IMR-90 (cell line): ENCODE measurements at places on chromosomes 4 and X.

- no peak for DNase-seq
Measured at GRCh38 chrX:123905332-123905731, 45.5 kb downstream of the XIAP start.

GRCh38 chrX:120244735-120245498 is 5.7 kb upstream of the ZBTB33 start:
- peak; percentile 71 for DNase-seq

DNA sequence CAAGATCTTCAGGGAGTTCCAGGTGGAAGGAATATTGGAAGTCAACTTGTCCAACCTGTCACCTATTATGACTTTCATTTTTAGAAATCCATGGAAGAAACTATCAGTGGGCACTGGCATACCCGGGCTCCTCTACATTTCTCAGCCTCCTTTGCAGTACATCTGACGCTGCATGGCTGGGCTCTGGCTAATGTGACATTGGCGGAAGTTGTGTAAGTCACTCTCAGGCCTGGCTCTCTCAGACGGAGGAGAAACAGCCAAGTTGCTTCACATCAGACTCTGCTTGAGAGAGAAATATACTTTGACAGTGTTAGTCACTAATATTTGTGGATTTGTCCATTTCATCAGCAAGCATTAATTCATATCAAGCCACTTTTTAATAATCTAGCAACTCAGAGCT is 4.5 kb downstream of the DCHS2 start:
- no peak for DNase-seq

DNA sequence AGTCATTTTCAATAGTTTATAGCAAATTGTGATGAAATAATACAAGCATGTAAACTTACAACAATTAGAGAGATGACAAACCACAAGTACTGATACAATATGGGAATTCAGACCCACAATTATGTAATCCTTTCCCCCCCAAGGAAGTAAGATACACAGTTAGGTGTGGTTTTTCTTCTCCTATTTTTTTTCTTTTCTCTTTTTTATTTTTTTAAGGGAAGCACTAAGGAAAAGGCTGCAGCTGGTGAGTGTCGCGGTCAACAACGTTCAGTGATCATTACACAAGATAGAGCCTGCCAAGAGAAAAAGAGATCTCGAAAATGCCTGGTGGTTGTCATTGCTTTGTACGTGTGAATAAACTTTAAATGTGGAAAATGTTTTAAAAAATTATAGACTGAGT is 9.8 kb downstream of the NDNF start:
- no peak for DNase-seq

DNA sequence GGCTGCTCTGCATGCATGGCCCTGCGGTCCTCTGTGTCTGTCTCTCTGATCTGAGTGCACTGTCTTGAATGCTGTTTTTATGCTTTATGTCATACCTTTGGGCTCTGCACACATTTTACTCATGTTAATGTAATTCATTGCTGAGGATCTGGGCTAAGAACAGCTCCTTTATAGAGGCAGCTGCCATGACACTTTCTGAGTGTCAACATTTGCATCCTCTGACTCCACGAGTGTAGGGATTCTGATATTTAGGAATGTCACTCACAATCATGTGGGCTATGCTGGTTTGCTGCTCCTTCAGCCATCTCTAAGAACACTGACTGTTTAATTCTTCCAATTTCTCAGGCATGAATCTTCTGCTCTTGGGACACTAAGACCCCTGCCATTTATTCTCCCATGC is 192.2 kb upstream of the CPEB2 start:
- no peak for DNase-seq

DNA sequence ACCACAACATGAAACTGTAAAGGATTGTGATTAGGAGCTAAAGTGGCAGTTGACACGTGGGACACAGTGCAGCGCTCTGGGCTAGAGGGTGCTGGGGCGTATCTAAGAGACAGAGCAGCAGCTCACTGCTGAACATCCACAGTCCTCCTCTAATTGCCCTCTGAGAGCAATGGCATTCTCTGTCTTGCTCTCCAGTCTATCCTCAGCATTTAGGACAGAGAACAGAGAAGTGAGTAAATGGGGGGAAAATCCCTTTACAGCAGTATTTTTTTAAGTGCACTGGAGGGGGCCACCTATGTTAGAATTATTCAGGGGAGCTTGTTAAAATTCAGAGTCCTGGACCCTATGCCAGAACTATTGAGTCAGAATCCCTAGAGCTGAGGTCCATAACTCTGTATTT is 4.2 kb upstream of the TMEM154 start:
- no peak for DNase-seq
